ENCODE measurements at places on chromosomes 4 and X.

GRCh38 chr4:40887764-40888131 is 138.0 kb downstream of the NSUN7 start:
- no peak for DNase-seq

DNA sequence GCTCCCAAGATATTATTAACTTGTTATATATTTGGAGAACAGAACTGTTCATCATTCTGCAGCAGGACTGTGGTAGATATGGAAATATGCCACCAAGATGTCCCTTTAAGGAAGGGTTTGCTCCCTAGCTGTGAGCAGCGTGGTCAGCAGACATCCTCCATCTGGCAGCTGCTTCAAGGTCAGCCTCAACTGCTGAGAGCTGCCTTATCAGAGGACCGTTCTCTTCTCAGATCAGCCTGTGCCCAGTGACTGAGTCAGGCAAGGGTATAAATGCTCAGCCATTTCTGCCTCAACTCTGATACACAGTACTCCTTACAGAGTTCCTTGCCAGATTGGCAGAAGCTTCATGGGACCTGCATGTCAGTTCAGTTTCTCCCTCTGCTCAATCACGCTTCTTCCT is 63.4 kb upstream of the MAGEB2 start:
- DNase-seq = no peak

- no peak for DNase-seq
These were observed 5.2 kb upstream of the SMIM10L2A start for GRCh38 chrX:135416546-135416945.

- no peak for DNase-seq
These were observed 48.2 kb upstream of the UXT start for GRCh38 chrX:47707031-47707780.

GRCh38 chrX:12447448-12448064 is 309.3 kb downstream of the FRMPD4 start:
- DNase-seq = no peak

- no peak for DNase-seq
These were observed 152.1 kb downstream of the FMR1NB start for GRCh38 chrX:148133105-148133725.

DNA sequence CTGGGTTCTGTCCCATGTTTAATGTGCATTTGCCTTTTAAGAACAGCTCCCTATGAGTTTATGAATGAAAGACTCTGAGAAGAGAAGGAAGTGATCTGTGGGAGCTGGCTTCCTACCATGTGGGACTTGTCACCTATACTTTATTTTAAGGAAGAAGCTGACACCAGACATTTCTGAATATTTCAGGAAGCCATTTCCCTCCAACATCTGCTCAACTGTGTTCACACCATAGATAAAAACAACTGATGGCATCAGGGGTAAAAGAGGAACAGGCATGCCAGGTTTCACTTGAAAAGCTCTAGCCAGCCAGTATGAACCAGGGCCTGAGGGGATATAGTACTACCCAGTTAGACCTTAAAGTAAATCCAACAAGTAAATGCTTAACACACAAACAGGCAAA is 116.0 kb downstream of the COL4A6 start:
- no peak for DNase-seq

DNA sequence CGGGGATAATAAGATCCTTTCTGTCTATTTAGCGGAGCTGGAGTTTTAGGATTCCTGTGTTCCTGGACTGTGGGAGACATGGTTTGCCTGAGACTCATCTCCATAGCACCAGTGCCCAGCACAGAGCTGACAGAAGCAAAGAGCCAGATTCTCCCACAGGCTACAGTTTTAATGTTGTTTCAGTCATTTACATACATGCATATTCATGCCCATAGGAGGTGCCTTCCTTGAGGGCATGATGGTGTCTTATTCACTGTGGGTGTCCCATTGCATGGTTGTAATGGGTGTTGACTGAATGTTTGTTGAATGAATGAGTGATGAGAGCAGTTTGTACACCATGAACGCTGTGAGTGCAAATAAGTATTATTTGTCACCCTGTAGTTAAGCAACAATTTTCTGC is 260.6 kb downstream of the EVC2 start:
- no peak for DNase-seq
